Islet precursor cell (in vitro differentiated cells): ENCODE measurements at places on chromosomes 2 and 18.
A peak's percentile ranks its signal among the peaks of the same experiment; 100 is the strongest.

DNA sequence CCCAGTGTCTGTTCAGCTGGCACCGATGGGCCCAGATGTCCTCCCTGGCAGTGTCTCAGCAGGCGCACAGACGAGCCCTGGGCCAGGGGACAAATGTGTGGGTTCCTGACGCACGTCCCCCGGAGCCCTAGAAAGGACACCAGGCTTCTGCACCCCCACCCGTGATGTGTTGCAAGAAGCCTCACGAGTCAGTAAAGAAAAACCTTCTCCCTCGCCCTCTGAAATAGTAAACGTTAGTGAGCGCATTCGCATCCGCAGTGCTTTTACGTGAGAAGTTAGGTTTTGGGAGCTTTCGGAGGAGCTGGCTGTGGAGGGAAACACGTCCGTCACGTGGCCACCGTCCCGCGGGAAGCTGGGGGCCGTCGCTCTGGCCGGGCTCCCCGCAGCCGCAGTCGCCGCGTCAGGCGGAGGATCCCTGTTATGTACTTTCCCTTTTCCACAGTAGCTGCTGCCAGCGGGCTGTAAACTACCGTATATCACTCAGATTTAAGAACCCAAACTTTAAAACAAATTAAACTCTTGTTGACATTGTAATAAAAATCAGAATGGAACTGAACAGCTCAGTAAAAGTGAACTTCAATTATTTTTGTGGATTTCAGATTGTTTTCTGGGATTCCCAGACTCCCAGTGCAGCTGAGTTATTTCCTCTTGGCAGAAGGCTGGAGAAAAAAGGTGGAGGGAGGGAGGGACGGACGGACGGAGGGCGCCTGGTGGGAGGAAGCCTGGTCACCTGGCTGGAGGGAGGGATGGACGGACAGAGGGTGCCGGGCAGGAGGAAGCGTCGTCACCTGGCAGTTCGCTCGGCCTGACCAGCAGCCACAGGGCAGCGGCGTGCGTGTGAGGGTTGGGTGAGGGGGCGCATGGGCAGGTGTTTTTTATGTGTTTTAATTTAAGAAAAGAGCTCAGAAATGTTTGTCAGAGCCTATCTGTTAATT is 112.1 kb downstream of the NFATC1 start:
- peak; percentile 48 for DNase-seq

DNA sequence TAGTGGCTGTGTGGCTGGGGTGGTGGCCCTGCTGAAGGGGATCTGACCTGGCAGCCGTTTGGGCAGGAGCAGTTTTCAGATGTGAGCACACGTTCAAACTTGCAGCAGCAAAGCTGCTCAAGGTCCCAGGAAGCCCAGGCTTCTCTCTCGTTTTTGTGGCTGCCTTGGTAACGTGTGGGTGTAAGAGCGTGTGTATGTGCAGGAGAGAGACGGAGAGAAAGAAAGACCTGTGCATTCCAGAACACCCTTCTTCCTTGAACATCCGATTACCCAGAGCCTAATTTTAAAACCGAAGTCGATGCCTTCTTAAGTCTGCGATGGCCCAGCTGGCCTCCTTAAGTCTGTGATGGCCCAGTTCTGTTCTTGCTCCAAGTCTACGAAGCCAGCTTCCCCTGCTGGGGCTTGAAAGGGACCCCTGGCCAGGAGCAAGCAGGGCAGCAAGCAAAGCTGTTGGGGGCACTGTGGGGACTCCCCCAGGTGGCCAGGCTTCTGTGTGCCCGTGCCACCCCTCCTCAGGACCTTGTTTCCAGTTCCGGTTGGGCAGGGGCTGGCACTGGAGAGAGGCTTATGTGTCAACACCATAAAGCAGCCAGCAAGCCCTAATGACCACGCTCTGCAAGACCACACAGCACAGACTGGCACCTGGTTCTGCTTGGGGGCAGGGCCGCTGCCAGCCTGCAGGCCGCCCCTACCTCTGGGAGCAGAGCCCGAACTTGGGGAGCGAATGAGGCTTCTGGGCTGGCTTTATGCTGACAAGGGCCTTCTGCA is 55.8 kb upstream of the ALPP start:
- DNase-seq, result peak; percentile 47

- no peak for DNase-seq
These were observed 1396.8 kb upstream of the SLC39A10 start for GRCh38 chr2:194260185-194260584.

- DNase-seq, result no peak
These were observed 1552.3 kb upstream of the SLC39A10 start for GRCh38 chr2:194104687-194105086.

DNA sequence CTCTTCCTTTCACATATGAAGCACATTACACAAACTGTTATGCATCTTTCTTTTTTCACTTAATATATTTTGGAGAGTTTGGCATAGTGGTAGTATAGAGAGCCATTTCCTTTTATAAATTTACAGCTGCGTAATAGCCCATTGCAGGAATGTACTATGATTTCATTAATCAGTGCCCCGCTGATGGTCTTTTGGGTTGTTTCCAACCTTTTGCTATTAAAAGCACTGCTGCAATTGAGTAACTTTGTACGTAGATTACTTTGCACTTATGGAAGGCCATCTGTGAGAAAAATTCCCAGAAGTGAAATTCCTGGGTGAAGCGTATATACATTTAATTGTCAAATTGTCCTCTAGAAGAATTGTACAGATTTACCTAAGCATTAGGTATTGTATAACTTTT is 565.3 kb upstream of the ZNF804A start:
- DNase-seq, result no peak

- DNase-seq, result no peak
These were observed 40.8 kb upstream of the ANKRD62 start for GRCh38 chr18:12052866-12053265.

- no peak for DNase-seq
These were observed 25.6 kb downstream of the MAP3K2 start for GRCh38 chr2:127361929-127362885.

DNA sequence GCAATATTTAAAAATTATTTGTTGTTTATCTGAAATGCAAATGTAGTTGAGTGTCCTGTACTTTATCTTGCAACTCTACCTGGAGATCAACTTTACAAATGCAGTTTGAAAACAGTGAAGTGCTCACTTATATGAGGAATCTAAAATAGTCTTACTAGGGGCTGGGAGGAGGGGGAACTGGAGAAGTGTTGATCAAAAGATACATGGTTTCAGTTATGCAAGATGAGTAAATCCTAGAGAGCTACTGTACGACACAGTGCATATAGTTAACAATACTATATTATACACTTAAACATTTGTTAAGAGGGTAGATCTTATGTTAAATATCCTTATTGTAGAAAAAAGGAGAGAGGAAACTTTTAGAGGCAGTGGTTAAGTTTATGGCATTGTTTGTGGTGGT is 241.9 kb downstream of the BCL11A start:
- DNase-seq, result no peak

DNA sequence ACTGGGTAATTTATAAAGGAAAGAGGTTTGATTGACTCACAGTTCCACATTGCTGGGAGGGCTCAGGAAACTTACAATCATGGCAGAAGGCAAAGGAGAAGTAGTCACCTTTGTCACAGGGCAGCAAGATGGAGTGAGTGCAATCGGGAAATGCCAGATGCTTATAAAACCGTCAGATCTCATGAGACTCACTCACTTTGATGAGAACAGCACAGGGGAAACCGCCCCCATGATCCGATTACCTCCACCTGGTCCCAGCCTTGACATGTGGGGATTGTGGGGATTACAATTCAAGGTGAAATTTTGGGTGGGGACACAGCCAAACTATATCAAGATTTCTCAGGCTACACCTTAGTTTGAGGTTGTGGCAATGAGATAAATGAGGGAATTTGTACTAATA is 54.9 kb downstream of the AKAIN1 start:
- DNase-seq, result no peak

- DNase-seq, result no peak
These were observed 209.2 kb downstream of the ZNF407 start for GRCh38 chr18:74806700-74807416.

GRCh38 chr2:199982126-199982843 is 26.9 kb downstream of the MAIP1 start:
- DNase-seq, result no peak

GRCh38 chr2:74001121-74001520 is 16.4 kb downstream of the TET3 start:
- DNase-seq, result peak; percentile 75

DNA sequence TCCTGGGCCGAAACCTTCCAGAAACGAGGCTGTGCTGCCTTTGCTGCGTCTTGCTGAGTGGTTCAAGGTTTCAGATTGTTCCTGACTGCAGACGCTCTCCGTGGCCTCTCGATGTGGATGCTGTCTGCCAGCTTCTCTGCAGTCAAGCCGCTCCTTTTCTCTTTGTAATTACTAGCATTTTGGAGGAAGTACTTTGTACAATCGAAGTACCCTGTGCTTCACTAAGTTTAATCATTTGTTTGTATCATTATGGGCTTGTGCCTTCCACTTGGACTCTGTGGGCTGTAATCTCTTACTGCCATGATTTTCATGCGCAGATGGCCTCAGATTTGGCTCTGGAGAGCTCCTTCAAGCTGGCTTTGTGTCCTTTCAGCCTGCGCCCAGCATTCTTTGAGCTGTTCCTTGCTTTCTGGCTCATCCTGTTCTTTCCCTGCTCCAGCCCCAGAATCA is 49.3 kb downstream of the TRAF3IP1 start:
- no peak for DNase-seq

DNA sequence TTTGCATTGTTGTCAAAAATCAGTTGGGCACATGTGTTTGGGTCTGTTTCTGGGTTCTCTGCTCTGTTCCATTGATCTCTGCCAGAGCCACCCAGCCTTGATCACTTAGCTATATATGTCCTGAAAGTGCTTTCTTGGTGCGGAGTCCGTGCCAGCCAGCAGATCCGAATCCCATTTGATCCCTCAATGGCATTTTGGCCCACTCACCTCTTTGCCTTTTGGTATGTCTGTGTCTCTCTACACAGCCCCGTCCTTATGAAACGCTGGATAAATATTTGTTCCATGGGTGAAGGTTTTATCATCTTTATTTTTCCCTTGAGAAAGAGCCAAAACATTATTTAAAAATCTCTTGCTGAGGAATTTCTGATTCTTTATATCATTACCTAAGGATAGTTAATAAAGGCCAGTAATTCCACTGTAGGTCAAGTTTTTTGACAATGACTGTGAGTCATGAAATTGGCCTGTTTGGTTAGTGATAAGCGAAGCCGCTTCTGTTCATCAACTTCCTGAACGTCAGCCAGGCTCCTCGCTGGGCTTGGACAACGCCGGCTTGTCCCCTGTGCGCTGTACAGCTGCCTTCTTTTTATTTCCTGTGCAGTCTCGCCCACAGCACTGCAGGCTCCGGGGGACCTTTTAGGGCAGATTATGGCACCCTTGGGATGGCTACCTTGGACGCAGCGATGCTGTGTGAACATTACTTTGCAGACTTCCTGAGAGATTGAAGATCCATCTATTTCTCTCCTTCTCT is 24.9 kb downstream of the MTCL1 start:
- peak; percentile 63 for DNase-seq

GRCh38 chr2:136645236-136645828 is 120.0 kb upstream of the THSD7B start:
- no peak for DNase-seq

- no peak for DNase-seq
These were observed 35.7 kb upstream of the MAT2A start for GRCh38 chr2:85503168-85503850.

DNA sequence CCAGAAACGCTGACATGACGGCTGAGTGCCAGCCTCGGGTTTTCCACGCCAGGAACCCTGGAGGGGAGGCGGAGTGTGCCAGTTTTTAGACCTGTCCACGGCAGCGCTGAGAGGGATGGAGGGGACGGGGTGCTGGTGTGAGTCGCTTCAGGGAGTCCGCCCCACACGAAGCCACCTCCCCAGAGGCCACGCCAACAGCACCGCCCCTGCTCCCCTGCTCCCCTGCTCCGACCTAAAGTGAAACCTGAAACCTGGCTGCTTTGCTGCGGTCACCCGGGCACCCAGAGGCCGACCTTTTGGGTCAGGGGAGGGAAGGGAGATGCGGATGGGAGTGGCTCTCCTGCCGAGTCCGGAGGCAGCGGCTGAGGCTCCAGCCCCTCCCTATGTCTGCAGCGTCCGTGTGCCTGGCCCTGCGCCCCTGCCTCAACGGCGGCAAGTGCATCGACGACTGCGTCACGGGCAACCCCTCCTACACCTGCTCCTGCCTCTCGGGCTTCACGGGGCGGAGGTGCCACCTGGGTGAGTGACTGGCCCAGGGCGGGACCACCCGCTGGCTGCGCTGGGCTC is 38.1 kb downstream of the SNED1 start:
- DNase-seq, result peak; percentile 70

- DNase-seq, result no peak
These were observed 19.8 kb downstream of the COL5A2 start for GRCh38 chr2:189159717-189160116.

- no peak for DNase-seq
These were observed 137.4 kb downstream of the AFF3 start for GRCh38 chr2:100004959-100005387.

DNA sequence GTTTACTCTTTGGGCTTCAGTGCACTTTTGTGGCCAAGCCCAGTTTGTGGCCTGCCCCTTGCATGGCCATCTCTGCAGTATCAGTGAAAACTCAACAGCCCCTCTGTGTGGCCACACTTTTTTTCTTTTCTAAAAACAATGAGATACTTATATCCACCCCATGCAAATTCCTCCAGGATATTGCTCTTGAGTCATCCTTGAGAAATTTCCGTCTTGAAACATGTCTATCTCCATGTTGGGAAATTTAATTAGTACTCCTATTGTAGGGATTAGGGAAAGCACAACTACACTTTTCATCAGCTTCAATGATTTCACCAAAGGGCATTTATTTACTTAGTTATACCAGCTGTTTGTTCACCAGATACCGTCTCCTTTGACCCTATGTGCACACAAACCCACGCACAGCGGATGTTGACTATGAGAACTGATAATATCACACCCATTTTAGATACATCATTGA is 993.1 kb downstream of the TSN start:
- peak; percentile 70 for DNase-seq

GRCh38 chr2:150971910-150972309 is 289.8 kb downstream of the RBM43 start:
- DNase-seq, result no peak

DNA sequence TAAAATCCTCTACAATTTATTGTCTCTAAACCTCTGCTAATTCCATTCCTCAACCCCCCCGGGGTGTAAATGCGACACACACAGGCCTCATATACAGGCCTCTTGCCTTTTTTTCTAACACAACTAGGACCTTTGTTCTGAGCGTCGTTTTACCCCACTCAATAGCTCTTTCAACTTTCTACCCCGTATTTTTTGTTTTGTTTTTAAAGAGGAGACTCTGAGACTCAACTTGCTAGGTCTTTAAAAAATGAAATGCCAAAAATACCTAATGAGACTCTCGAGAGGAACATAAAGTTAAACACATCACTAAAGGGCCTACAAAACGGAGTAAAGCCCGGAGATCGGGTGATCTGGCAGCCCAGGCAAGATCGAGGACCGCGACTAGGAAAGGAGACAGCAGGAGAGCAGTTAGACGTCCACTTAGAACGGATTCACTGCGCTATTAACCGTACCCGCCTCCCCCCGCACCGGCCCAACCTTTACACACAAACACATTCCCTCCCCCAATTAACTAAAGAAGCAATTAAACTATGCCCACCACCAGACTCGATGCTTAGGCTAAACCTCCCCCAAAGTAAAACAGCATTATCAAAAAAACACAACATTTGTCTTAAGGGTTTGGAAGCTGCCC is 1.7 kb downstream of the TRIP12 start:
- peak; percentile 60 for DNase-seq

- no peak for DNase-seq
These were observed 3.9 kb downstream of the MARCO start for GRCh38 chr2:118945881-118946280.

- DNase-seq, result no peak
These were observed 27.3 kb downstream of the SFXN5 start for GRCh38 chr2:73043929-73044832.

- no peak for DNase-seq
These were observed 73.8 kb downstream of the CLHC1 start for GRCh38 chr2:55158111-55158814.

GRCh38 chr2:226742347-226742746 is 57.3 kb downstream of the IRS1 start:
- no peak for DNase-seq
